A549 treated with GW870086 at 1 μM for 4 hours (cell line): ENCODE measurements at places on chromosomes 5 and 9. TPM values are rescaled to one million over a fixed set of nuclear protein-coding genes. Genes with fewer than 3 reads are reported as not detected.

The PSMB7 gene
- total RNA-seq: 311 to 354 TPM (median 328 TPM) in 5 replicates

The ANKRD31 gene
- 0.02 to 0.08 TPM (median 0.06 TPM) in 5 replicates for total RNA-seq

The ZBTB34 gene
- total RNA-seq: 3.0 to 4.1 TPM (median 3.8 TPM) in 5 replicates

The GPR150 gene
- total RNA-seq: 0.08 to 0.27 TPM (median 0.21 TPM) in 3 of 5 replicates, not detected in the others

The LRRTM2 gene
- total RNA-seq: not detected in 5 replicates
